ENCODE measurements at places on chromosomes 12 and 14. TPM values are rescaled to one million over a fixed set of nuclear protein-coding genes. Genes with fewer than 3 reads are reported as not detected.

DNA sequence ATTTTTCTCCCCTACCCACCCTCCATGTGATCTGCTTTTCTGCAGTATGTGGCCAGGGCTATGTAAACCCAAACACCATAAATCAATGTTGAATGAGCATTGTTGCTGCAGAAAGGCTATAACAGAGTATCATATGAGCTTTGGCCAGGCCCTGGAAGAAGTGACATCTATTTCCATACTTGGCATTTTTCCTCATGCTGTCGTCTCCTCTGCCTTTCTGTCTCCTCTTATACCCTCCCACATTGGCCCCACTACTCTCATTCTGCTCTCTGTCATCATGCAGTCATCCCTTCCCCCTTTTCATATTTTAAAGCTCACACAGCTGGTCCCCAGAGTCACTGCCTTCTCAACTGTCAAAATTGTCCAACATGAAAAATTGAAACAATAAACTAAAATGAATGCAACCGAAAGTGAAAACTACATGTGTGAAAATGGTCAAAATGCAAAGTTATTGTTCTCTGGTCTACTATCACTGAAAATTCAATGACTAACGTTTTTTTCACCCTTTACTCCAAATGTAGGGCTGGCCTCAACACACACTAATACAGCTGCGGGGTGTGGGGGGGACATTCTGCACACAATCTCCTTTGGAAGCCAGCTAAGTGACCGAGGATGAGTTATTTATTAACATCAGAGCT is 290.7 kb upstream of the TMPO start:
- H3K4me3 ChIP-seq: no peak overlapping the region
- H3K36me3 ChIP-seq: no peaks in the 10 kb centered on the region
- DNase-seq: no peak
- no peaks in the 10 kb centered on the region for H3K27me3 ChIP-seq
- no peaks in the 10 kb centered on the region for H3K4me1 ChIP-seq
- no peak overlapping the region for H3K27ac ChIP-seq

DNA sequence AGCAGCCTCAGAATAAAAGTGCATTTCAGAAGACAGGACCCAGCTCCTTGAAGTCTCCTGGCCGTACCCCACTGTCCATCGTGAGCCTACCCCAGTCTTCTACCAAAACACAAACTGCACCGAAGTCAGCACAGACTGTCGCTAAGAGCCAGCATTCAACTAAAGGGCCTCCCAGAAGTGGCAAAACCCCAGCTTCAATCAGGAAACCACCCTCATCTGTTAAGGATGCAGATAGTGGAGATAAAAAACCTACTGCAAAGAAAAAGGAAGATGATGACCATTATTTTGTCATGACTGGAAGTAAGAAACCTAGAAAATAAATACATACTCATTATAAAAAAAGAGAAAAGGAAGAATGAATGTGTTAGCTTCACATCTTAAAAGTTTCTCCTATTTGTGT is 51.1 kb downstream of the GAS2L3 start:
- H3K4me1 ChIP-seq: no peaks in the 10 kb centered on the region
- no peaks in the 10 kb centered on the region for H3K36me3 ChIP-seq
- DNase-seq: no peak
- H3K27ac ChIP-seq: no peak overlapping the region
- no peaks in the 10 kb centered on the region for H3K27me3 ChIP-seq

- peak; percentile 87 for DNase-seq
- peak within 1 kb of the TSS; percentile 43 for H3K4me3 ChIP-seq
- H3K36me3 ChIP-seq: no peaks in the 10 kb centered on the region
- H3K4me1 ChIP-seq: peaks cover 56% of the 10 kb centered on the region
- peaks cover 55% of the 10 kb centered on the region for H3K27me3 ChIP-seq
Measured at GRCh38 chr12:49346659-49347310, at the start of gene DNAJC22. DNAJC22 (plus strand) TSS chr12:49346888; CDS start chr12:49348873, 1,985 bp downstream.

DNA sequence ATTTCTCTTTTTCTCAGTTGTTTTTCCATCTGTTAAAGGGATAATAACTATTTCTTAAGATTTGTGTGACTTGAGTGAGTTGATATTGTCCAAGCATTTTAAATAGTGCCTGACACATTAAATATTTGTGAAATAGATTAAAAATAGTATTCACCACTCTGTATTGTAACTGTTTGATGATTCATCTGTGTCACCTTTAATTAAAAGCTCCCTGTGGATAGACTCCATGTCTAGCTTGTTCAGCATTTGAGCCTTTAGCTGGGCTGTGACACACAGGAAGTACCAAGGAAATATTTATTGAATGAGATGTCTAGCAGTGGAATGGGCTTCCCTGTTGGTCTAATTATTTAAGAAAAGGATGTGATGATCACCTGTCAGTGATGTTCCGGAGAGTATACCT is 1.8 kb upstream of the GLIPR1L2 start:
- H3K4me1 ChIP-seq: peaks cover 5% of the 10 kb centered on the region
- no peaks in the 10 kb centered on the region for H3K36me3 ChIP-seq
- DNase-seq: no peak
- H3K27me3 ChIP-seq: no peaks in the 10 kb centered on the region
- H3K27ac ChIP-seq: peak overlapping the region; percentile 91
- no peak overlapping the region for H3K4me3 ChIP-seq

GRCh38 chr14:91378930-91379578 is 38.6 kb downstream of the CCDC88C start:
- no peaks in the 10 kb centered on the region for H3K27me3 ChIP-seq
- DNase-seq: no peak
- H3K4me1 ChIP-seq: peaks cover 45% of the 10 kb centered on the region

DNA sequence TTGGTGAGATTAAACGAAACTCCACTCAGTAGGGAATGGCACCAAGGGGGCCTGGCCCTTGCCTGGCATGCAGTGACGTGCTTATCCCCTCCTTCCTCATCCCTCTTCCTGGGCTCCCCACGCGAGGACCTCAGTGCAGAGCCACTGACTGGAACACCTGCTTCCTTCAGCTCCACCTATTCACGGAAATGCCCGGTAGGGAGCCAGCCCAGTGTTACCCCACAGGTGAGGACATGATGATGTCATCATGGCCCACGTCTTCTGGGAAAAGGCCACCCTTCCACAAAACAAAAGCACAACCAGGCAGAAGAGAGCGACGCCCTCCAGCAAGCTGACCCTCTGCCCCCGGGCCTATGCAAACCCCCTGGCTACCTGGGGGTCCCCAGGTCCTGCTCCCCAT is 42.1 kb downstream of the CCDC85C start:
- DNase-seq: no peak
- no peaks in the 10 kb centered on the region for H3K36me3 ChIP-seq
- H3K4me3 ChIP-seq: no peak overlapping the region
- H3K4me1 ChIP-seq: peaks cover 32% of the 10 kb centered on the region
- H3K27me3 ChIP-seq: no peaks in the 10 kb centered on the region

The PROX2 gene
- total RNA-seq: not detected

DNA sequence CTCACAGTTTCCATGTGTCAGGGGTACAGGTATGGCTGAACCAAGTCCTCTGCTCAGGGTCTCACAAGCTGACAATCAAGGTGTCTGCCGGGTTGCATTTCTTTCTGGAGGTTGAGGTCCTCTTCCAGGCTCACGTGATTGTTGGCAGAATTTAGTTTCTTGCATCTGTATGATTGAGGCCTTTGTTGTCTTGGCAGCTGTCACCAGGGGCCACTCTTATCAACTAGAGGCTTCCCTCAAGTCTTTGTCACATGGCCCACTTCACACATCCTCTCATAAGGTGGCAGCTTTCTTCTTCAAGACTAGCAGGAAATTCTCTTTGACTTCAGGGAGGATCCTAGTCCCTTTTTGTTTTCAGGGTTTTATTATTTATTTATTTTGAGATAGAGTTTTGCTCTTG is 46.0 kb upstream of the FOS start:
- H3K4me1 ChIP-seq: peaks cover 28% of the 10 kb centered on the region
- peak; percentile 33 for DNase-seq
- no peak overlapping the region for H3K4me3 ChIP-seq
- no peaks in the 10 kb centered on the region for H3K36me3 ChIP-seq
- no peak overlapping the region for H3K27ac ChIP-seq
- no peaks in the 10 kb centered on the region for H3K27me3 ChIP-seq

The KRT73 gene
- total RNA-seq: not detected

- H3K4me3 ChIP-seq: no peak overlapping the region
- DNase-seq: no peak
- peaks cover 30% of the 10 kb centered on the region for H3K4me1 ChIP-seq
- H3K27ac ChIP-seq: no peak overlapping the region
Measured at GRCh38 chr12:104694711-104695110, 238.0 kb downstream of the CHST11 start.

DNA sequence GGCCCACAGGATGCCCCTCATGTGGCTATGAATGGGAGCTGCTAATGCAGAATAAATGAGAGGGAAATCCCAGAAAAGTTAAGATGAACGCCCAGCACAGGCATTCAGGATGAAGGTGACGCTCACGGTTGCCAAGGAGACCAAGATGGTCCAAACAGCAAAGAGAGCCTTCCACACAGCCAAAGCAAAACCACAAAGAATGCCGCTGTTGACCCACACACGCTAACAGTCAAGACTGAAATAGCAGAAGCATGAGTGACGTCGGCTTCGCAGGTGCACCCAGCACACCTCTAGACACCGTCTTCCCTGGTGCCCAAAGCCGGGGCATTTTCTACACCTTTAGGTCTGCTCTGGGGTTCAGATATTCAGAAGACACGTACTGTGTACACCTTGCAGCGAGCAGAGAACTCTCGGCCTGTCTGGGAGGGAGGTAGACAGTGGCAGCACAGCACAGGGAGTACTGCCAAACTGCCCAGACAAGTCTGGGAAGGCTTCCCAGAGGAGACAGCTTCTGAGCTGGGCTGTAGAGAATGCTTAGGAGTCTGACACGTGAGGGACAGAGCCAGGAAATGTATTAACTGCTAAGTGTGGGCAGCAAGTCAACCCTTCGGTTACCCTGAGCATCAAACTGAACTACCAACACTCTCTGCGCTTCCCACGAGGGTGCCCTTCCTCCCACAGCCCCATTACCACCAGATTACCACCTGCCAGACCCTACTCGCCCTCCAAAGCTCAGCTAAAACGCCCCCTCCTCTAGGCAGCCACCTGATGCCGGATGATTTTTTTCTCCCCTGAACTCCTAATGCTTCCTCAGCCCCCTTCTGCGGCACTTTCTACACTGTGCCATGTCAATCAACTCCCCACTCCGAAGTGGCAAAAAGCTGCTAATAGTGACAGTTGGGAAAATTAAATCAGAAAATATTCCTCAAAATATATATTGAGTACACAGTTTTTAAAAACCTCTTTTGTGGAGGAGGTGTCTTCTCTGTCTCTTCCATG is 50.1 kb downstream of the CCDC88C start:
- peaks cover 75% of the 10 kb centered on the region for H3K4me1 ChIP-seq
- H3K27ac ChIP-seq: peak overlapping the region; percentile 70
- H3K4me3 ChIP-seq: no peak overlapping the region
- no peak for DNase-seq
- no peaks in the 10 kb centered on the region for H3K36me3 ChIP-seq
- H3K27me3 ChIP-seq: no peaks in the 10 kb centered on the region

DNA sequence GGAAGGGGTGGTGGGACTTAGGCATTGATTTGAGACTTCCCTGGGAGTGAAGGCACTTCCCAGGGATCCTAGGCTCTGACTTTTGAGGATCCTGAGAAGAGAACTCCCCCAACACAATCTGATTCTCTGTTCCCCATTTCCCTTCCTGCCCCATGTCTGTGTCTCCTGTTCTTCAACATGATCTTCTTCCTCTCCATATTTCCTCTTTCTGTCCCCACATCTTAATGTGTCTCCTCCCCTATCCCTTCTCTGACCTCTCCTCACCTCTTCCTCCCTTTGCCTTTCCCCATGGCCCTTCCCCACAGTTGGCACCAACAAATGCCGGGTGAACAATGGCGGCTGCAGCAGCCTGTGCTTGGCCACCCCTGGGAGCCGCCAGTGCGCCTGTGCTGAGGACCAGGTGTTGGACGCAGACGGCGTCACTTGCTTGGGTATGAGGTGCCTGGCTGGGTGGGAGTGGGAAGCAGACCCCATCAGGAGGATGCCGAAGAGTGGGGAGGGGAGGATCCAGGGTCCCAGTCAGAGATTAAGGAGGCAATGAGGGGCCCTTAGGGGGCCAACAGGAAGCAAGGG is 15.2 kb upstream of the LRP1-AS start:
- H3K27ac ChIP-seq: no peak overlapping the region
- no peaks in the 10 kb centered on the region for H3K4me1 ChIP-seq
- peaks cover 47% of the 10 kb centered on the region for H3K36me3 ChIP-seq
- no peak overlapping the region for H3K4me3 ChIP-seq

DNA sequence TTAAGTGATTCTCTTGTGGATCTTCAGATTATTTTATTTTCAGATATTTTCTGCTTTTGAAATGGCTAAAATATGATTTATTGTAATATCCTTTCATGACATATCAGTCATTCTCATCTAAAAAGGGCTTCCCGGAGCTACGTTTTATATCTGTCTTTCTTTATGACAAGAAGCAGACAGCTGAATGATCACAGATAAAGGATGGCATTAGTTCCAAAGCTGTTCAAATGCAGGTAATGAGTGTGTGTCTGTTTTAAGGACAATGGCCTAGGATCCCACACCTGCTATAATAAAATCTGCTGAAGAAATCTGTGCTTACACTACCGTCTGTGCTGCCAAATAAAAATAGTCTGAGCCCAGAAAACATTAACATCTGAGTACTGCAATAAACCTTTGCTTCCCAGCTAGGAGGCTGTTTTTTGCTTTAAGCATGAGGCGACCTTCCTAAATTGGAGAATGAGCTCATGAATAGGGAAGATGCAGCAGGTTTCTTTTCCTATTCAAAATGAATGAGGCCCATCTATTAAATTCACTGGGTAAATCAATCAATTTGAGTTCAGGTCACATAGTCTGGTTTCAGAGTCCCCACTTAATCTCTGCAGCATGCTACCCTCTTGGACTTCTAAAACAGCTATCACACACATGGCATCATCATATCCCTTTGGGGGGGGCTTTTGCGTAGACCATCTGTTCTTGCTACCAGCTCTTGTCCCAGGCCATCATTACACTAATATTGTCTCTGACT is 498.5 kb downstream of the NELL2 start:
- no peak for DNase-seq
- no peaks in the 10 kb centered on the region for H3K36me3 ChIP-seq
- H3K4me1 ChIP-seq: no peaks in the 10 kb centered on the region
- H3K27me3 ChIP-seq: no peaks in the 10 kb centered on the region

- no peaks in the 10 kb centered on the region for H3K36me3 ChIP-seq
- peaks cover 8% of the 10 kb centered on the region for H3K4me1 ChIP-seq
- H3K27ac ChIP-seq: peak overlapping the region; percentile 12
- H3K27me3 ChIP-seq: no peaks in the 10 kb centered on the region
Measured at GRCh38 chr12:42564996-42565395, 24.6 kb downstream of the PRICKLE1 start.

Data from upper lobe of left lung (tissue), 6 donors.